ENCODE measurements at places on chromosomes 7 and 10. TPM values are rescaled to one million over a fixed set of nuclear protein-coding genes. Genes with fewer than 3 reads are reported as not detected.

NACAD gene
- total RNA-seq = 0.31 TPM

CCZ1 gene
- total RNA-seq = 102 TPM

OR2A12 gene
- not detected for total RNA-seq

DNA sequence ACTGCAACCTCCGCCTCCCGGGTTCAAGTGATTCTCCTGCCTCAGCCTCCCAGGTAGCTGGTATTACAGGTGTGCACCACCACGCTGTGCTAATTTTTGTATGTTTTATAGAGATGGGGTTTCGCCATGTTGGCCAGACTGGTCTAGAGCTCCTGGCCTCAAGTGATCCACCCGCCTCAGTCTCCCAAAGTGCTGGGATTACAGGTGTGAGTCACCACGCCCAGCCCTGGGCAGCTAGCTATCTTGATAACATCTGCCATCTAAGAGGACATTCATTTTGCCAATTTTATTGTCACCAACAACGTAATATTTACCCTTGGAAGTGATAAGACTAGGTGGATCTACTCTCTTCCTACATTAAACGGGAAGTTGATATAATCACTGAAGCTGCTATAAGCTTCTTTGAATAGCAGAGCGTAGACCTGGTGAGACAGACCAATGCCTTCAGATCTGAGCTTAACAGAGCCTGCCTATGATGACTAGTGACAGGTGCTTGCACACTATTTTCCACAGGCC is 39.7 kb upstream of the SLC35B4 start:
- peaks cover 5% of the 10 kb centered on the region for H3K27me3 ChIP-seq
- H3K4me1 ChIP-seq = no peaks in the 10 kb centered on the region
- no peak overlapping the region for H3K27ac ChIP-seq
- DNase-seq = no peak
- no peak overlapping the region for H3K4me3 ChIP-seq
- no peaks in the 10 kb centered on the region for H3K36me3 ChIP-seq

DNA sequence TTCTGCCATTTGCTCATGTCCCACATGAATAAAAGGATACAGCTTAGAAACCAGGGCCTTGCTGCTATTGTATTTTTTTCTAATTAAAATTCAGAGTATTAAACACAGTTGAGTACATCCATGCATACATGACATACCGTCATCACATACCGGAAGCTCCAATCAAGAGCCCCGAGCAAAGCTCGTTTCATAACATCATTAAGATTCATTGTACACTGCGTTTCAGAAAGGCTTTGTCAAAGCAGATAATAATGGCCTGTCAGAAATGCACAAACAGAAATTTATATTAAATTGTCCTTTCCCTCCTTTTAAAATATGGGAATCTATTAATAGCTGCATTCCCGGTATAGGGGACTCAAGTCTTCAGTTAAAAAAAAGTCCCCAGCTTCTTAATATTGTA is 103.4 kb downstream of the PRTFDC1 start:
- H3K4me3 ChIP-seq = no peak overlapping the region
- H3K27ac ChIP-seq = no peak overlapping the region
- peaks cover 2% of the 10 kb centered on the region for H3K4me1 ChIP-seq
